ENCODE measurements at places on chromosomes 3 and 15.

- H3K27me3 ChIP-seq, result no peaks in the 10 kb centered on the region
- H3K4me3 ChIP-seq, result no peak overlapping the region
Observed at GRCh38 chr15:42152921-42153698, 3.3 kb downstream of the PLA2G4F start.

DNA sequence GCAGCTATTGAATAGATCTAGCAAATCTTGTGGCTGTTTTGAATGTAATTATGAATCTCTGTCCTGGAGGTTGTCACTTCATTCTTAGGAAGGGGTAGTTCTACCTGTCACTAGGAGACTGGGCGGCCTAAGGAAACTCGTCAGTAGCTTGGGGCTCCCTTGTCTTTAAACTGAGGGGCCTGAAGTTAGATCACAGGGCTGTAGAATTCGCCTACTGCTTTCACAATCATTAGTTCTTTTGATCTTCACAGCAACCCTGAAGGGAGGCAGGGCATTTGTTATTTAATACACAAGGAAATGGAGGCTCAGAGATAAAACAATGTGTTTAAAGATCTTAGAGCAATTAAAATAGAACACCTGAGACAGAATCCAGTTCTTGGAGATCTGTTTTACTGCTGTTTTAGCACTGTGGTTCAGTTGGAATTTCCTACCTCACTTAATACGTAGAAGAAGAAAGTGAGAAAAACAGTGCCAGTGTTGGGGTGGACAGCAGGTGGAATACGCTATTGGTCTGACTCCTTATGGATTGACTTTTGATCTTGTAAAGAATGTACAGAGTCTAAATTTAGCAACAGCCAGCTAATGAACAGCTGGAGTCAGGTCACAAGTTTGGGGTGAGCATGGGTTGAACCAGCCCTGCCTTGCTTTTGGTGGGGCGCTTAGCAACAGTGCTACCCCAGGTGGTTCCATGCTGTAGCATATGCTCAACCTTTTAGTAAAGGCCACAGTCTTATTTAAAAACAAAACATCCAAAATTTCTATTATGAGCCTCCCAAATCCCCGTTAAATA lies 71.4 kb upstream of the BHLHE40 start:
- H3K4me3 ChIP-seq, result no peak overlapping the region
- DNase-seq, result no peak
- no peaks in the 10 kb centered on the region for H3K36me3 ChIP-seq
- peaks cover 32% of the 10 kb centered on the region for H3K4me1 ChIP-seq

DNA sequence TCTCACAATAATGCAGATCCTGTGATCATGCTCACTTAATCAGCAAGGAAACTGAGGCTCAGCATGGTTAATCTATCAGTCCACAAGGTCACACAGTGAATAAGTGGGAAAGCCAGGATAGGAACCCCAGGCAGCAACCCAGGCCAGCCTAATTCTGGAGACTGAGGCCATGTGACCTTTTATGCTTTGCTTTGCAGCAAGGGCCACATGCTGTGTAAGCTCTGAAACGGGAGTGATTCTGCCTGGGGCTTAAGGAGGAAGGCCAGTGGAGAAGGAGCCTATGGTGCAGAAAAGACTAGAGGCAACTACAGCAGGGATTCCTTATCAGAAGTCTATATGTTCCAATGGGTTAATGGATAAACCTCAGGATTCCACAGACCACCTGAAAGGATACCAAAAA lies 157.6 kb upstream of the PPP2R3A start:
- H3K4me1 ChIP-seq, result no peaks in the 10 kb centered on the region
- H3K27me3 ChIP-seq, result no peaks in the 10 kb centered on the region
- no peak overlapping the region for H3K27ac ChIP-seq
- H3K36me3 ChIP-seq, result no peaks in the 10 kb centered on the region
- DNase-seq, result no peak

GRCh38 chr3:57757642-57758297 lies 1.7 kb downstream of the SLMAP start:
- no peaks in the 10 kb centered on the region for H3K27me3 ChIP-seq
- peaks cover 39% of the 10 kb centered on the region for H3K4me1 ChIP-seq
- peaks cover 4% of the 10 kb centered on the region for H3K36me3 ChIP-seq
- H3K4me3 ChIP-seq, result peak overlapping the region; percentile 73

DNA sequence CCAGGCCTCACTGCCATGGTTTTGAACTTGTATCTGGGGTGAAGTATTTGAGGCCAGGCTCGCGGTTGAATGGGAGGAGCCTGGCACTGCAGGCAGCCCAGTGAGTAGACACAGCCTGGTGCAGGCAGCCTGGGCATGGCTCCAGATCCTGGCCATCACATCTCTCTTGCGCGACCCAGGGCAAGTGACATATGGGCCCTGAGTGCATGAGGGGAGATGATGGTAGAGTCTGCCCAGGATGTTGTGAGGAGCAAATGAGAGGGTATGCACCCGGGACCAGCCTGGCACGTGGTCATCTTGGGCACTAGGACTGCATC lies 103.5 kb downstream of the TBC1D2B start:
- H3K36me3 ChIP-seq, result no peaks in the 10 kb centered on the region
- no peaks in the 10 kb centered on the region for H3K4me1 ChIP-seq
- no peak for DNase-seq
- H3K4me3 ChIP-seq, result no peak overlapping the region
- no peak overlapping the region for H3K27ac ChIP-seq
- no peaks in the 10 kb centered on the region for H3K27me3 ChIP-seq
